ENCODE measurements at places on chromosomes 3 and 15.

DNA sequence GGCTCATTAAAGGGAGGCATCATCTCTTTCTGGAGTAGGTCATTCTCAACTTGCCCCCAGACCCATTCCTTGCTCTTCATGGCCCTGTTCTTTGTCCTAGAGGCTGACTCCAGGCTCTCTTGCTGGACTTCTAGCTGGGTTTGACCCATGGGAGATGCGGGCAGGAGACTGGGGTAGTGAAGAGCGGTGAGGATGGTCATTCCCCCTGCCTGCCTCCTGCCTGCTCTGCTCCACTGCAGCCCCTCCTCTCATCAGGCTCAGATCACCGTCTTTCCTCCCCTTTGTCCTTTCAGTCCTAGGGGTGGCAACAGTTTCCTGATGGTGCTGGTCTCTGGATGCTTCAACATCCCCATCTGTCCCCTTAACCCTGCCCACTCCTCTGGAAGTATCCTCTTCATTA is 170.9 kb downstream of the ABHD5 start:
- DNase-seq: no peak

DNA sequence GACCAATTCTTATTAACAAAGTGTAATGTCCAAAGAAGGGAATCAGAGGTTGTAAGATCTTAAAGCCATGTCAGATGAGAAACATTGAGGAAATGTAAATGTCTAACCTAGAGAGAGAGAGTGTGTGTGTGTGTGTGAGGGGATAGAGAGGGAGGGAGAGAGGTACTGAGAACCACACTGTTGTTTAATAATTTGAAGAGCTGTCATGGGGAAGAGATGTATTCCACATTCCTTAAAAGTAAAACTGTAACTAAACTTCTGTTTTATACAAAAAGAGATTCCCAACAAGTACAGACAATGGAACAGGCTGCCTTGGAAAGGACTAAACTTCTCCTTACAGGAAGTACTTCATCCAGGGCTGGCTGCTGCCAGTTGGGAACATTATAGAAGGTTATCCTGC is 68.9 kb upstream of the BOC start:
- DNase-seq: no peak

GRCh38 chr3:158739661-158740060 is 7.4 kb upstream of the RARRES1 start:
- DNase-seq: no peak

GRCh38 chr3:123093696-123094095 is 26.9 kb downstream of the PDIA5 start:
- no peak for DNase-seq

DNA sequence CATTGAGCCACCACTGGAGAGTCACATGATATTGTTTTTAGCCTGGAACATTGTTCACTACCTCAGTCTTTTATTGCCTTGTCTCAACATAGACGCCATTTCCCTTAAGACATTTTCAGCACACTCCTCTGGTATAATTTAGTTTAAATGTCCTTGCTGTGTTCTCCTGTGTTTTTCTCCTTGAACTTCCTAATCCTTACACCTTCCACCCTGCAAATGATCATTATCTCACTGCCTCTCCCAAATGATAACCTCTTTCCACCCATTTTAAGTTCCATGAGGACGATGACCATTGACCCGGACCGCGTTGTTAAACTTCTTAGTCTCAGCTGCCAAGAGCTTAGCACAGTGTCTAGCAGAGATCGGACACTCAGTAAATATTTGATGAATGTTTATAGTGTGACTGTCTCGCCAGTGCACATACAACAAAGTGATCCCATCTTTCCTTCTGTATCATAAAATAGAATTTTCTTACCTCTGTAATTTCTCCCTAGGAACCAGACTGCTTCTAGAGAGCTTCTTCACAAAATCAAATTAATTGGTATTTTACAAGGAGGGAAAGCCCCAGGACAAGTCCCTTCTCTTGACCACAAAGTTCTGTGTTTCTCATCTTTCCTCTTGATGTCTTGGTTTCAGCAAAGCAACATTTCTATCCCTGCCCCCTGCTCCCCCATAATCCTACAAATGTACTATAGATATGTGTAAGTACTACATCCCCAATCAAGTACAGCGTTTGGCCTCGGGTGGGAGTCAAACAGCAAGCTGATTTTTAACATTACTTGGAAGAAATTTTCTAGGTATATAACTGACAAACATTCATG is 429.6 kb downstream of the LPP start:
- peak; percentile 36 for DNase-seq

DNA sequence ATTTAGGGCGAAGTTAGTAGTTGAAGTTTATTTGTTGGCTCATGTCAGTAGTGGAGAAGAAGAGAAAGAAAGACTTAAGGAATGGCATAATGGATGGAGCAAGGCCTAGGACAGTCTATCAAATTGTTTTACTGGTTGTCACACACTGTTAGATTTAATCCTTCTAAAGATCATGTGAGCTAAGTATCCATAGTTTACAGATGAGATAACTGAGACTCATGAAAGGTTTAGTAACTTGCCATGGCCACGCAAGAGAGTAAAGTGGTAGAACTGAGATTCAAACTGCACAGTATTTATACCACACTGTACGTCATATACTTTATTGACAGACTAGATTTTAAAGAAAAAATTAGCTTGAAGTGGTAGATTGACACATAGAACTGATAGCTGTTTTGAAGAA is 11.4 kb downstream of the SPRED1 start:
- DNase-seq: no peak

- DNase-seq: no peak
These were observed 103.6 kb downstream of the ECT2 start for GRCh38 chr3:172853921-172854666.

DNA sequence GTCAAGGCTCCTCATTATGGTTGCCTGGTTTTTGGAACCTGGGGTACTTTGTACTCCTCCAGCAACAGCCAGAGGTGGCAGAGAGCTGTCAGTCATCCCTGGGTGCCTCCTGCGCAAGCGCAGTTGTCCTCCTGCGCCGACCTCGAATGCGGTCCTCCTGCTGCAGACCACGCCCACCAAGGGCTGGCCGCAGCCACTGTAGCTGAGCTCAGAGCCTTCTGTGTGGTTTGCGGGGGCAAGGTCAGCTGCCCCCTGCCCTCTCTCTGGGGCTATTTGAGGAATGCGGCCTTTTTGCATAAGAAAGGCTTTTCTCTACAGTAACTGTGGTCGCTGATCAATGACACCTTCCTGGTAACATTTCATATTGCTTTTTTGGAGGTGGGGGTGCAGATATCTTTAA is 131.3 kb upstream of the SNRPN start:
- DNase-seq: no peak

DNA sequence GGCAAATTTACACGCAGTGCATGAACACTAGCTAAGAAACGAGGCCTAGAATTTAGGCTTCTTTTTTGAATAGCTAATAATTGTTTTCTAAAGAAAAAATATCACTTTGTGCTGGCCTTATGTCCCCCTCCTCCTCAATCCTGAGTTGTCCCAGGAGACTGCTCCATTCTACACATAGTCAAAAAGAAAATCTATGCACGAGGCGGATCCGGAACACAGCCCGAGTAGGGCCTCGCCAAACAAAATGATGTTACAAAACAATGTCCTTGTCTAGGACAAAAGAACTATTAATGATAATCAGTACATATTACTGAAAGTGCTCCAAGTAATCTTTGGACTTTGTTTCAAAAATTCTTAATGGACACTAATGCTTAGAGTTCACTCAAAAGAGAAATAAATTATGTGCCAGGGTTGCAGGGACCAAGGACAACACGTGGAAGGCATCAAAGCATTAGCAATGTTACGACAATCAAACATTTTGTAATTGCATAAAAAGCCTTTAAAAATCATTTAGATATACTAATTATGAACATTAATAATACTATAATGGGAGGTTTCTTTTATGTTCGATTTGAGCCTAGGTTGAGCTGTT is 206.5 kb upstream of the ICE2 start:
- DNase-seq: no peak

DNA sequence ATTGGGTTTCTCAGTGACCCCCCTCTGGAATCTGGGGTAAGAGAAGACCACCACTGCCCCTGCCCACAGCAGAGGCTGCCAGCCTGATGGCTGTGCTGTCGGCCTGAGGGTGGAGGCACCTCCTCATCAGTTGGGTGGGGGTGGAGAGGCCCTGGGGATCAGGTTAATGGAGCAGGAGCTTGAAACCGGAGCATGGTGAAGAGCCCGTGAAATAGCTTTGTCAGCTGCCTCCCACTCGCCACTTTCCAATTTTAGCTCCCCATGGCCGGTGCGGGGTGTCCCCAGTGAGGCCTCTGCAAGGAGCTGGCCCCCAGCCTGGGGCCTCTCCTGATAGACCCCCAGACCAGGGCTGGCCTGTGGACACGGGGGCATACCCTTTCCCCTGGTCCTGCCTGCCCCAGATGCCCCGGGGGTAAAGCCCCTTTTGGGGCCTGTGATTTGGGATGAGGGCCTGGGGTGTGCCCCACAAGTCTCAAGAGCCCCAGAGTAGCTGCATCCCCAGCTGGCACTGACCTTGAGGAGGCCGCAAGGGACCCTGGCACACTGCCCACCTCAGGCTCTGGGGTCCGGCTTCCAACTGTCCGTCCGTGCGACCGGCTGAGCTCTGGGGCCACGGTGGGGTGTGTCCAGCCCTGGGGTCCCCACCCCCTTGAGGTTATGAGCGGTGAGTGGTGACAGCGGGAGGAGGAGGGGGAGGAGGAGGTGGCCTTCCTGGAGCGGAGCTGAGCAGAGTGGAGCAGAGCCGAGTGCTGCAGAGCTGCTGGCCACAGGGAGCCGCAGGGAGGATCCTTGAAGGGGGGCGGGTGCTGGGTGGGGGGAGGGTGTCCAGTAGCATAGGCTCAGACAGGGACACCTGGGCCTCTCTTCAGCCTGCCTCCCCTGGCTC is at the start of gene HHATL:
Gene HHATL, minus strand, starts transcription at position 733 of the 886 bp plus-strand sequence. CDS start 1,972 bp downstream, outside the sequence.
- no peak for DNase-seq

GRCh38 chr3:86744051-86744450 is 246.9 kb downstream of the VGLL3 start:
- DNase-seq: no peak

- peak; percentile 46 for DNase-seq
These were observed 152.8 kb downstream of the RBPMS2 start for GRCh38 chr15:64622410-64623260.

DNA sequence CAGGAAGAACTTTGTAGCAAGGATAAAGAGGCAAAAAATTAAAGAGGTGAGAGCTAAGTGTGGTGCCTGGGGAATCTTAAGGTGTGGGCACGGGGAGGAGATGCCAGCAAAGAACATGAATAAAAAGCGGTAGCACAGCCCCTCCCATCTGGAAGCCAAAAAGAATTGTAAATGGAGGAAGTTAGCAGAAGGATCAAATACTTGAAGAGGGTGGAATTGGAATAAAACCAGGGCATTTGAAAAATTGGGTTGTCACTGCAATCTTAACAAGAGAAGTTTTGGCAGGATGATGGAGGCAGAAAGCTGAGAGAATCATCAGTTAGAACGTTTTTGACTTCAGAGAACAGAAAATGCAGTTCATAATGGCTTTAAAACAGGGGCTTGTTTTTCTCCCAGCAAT is 2.4 kb downstream of the CCR2 start:
- no peak for DNase-seq

GRCh38 chr15:77548589-77549557 is 83.8 kb downstream of the LINGO1 start:
- DNase-seq: no peak

DNA sequence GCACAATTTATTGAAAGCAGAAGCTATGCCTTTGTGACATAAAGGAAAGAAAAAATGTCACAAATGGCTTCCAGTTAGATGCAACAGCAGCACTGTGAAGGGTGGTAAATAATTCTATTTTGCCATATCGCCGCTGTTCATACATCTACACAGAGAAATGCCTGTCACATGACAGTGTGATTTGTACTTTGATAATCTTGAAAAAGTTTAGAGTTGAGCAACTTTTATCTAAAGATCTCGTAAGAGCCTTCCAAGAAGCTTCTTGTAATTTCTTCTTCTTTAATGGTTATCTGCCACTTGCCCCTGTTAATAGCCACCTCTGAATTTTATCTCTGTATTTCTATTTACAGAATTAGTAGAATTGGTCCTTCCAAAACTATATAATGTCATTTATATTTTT is 192.3 kb downstream of the ATP8B4 start:
- no peak for DNase-seq

DNA sequence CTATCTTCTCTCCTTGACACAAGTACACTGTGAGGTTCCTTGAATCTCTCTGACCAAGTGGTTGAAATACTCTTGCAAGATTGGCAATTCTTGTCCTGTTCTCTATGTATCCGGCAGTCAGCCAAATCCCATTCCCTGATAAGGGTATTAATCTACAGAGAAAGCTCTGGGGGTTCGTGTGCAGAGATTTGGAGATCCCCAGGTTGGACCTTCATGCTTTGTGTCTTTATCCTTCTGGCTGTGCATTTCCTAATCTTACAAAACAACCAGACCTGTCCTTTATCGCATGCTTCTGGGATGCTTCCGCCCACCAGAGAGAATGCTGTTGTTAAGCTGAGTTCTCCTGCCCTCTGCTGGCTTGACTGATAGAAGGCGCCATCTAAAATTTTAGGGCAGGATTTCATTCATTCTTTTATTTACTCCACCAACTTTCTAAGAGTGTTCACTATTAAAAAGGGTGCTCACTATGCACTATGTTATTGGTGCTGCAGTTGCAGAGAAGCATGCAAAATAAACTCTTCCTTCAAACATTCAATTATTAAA is 8.6 kb upstream of the SST start:
- no peak for DNase-seq

DNA sequence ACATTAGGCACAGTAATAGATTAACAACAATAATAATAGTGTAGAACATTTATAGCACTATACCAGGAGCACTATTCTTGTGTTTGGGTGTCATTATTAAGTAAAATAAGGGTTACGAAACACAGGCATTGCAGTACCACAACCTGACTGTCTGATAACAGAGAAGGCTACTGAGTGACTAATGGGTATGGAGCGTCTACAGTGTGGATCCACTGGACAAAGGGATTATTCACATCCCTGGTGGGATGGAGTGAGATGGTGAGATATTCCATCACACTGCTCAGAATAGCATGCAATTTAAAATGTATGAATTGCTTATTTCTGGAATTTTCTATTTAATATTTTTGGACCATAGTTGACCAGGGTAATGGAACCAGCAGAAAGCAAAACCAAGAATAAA is 18.2 kb downstream of the MINDY4B start:
- DNase-seq: no peak

GRCh38 chr3:18238332-18238731 is 186.8 kb downstream of the SATB1 start:
- DNase-seq: no peak

DNA sequence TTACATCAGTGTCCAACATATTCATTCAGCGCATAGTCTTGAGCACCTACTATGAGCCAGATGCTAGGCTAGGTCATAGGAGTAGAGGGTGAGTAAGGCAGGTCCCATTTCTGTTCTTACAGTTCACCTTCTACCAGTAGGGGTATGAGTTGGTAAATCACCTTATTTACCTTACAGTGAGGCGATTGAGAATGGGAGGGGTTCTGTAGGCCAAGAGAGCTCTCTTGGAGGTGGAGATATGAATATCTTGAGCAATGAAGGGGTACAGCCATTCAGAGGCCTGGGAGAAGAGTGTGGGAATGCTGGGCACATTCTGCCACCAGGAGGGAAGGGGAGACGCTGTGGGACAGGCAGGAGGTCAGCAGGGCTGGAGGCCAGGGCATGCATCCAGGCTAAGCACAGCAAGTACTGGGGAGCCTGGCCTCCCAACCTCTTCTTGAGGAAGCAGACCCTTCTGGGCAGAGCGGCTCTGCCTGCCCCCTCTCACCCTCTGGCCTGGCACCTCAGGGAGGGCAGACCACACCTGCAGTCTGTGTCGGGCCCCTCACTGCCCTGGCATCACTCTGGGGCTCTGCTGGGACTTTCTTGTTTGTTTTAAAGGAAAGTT is 123.4 kb downstream of the EEFSEC start:
- DNase-seq: no peak
